ENCODE measurements at places on chromosomes 7 and 10.

GRCh38 chr10:62652114-62652513, 152.4 kb upstream of the ADO start:
- DNase-seq: no peak

DNA sequence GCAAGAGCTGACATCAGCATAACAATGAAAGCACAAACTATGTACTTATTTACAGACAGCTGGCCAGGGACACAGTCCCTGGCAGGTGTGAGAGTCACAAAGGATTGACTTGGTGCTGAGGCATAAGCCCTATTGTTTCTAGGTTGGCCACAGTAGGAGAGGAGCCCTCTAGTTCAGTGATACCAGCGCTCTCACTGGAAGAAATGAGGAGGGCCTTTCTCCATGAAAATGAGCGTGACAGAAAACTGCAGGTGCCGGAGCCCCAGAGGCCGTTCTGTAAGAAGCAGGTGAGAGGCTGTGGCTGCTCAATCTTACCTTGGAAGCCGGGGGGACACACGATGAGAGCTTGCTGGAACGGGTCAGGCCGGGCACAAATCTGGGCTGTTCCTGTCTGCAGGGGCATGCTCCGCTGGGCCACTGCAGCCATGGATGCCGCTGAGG, 90.5 kb downstream of the CLEC2L start:
- no peak for DNase-seq

DNA sequence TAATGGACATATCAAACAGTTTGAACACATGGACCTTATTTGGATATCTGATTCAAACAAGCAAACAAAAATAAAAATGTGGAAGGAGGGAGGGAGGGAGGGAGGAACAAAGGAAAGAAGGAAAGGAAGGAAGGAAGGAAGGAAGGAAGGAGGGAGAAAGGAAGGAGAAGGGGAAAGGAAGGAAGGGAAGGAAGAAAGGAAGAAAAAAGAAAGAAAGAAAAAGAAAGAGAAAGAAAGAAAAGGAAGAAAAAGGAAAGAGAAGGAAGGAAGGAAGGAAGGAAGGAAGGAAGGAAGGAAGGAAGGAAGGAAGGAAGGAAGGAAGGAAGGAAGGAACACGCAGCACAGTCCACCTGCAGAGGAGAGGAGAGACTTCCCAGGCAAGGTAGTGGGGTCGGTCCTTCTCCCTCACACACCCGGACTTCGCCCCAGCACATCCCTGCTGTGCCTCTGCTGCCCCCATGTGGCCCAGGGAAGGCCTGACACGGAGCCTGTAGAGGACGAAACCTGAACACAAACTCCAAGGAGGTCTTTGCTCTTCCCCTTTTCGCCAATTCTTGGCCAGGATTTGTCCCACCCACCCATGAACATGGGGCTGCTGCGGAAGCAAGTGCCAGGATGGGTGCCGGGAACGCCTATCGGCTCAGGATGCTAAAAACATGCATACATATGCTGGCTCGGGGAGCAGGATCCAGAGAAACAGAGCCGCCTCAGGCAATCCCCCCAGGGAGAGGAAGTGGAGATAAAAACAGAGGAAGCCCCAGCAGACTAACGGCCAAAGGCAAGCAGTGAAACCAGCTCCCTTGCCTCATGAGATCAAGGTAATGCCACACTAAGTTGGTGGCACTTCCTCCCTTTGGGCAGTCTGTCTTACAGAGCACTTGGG, 52.3 kb upstream of the DGKI start:
- peak; percentile 68 for DNase-seq

- no peak for DNase-seq
Measured at GRCh38 chr10:29932991-29933390, 126.4 kb downstream of the JCAD start.

DNA sequence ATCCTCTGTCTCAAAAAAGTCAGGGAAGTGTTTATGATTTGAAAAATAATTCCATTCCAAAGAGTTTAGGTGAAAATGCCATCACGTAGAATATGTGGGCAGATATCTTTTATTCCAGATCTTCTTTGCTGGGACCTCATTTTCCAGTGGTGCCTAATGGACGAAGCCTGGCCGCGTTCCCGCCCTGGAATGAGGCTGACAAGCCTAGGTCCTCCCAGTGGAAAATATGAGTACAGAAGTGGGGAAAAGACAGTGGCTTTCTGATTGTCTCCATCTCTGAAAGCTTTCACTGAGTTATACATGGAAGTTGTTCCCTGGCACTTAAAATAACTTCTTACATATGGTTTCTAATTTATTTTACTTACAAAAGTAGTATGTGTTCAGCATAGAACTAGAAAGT, 139.4 kb downstream of the TACC2 start:
- DNase-seq: no peak

DNA sequence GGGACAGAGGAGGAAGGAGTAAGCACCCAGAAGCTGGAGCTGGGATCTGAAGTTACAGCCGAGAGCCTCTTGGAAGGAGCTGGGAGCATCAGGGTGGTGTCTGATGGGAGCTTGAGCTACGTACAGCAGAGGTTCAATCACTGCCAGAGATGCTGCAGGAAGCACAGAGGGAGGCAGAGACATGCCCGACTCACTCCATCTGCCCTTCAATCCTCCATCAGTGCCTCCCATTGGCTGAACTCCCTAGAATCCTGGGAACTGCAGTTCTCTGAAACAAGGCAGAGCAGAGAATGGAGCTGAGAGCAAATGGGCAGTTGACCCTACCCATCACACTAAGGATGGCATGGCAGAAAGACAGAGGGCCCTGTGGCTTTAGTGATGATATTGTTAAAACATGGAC, 40.0 kb upstream of the CTBP2 start:
- DNase-seq: no peak

DNA sequence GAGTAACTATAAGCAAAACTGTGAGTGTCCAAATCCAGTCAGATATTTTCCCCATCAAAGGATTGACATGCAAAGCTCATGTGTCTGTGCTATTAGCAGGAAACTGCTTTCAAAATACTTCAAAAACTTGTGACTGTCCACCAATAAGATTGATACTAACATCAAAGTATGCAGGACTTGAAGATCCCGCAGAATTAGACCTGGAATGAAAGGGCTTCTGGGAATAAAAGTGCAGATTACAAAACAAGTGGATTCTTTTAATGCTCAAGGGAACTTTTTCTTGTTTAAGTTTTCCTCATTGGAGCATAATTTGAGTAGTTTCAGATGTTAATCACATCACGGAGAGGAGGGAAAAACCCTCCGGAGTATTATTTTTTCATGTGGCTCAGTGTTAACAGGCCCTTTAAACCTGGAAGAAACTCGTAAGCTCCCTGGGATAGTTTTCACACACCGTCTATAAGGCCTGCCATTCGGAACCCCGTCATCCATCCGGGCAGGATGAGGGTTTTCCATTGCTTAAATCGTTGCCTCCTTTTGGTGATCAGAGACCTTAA, 33.9 kb upstream of the MKX start:
- no peak for DNase-seq

GRCh38 chr10:33249659-33250345, 84.7 kb downstream of the NRP1 start:
- DNase-seq: no peak

DNA sequence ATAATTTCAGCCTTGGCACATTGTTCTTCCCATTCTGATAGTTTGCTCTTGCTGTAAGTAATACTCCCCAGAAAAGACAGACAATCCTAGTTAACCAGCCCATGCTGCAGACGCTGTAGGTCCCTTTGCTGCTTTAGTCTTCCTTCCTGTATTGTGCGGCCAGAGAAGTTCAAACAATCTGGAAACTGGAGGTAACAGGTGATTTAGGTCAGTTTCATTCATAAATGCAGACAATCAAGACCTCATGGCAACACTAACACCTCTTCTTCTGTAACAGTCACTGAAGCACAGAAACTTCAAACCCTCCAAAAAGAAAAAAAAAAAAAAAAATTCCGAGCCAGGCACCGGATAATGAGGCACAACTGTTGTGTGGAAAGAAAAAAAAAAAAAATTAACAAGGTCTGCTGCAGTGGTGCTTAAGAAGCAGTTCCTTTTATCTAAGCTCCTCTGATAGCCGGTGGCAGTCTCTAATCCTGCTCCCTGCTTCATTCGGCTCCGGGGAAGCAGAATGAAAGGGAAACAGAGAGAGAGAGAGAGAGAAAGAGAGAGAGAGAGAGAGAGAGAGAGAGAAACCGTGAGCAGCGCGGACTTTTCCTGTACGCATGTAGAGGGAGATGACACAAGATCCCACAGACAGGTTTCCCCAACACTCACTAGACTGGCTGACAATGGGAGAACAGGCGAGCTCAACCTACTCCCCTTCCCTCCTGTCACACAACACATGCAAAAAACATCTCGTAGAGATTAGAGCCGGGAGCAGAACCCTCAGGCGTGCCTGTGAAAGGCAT, at the start of gene SEMA3A:
Gene SEMA3A, minus strand, starts transcription at position 306 of the 788 bp plus-strand sequence. Its CDS starts 203 bp downstream, at position 103.
- no peak for DNase-seq

GRCh38 chr7:18958627-18959026, 158.8 kb downstream of the TWIST1 start:
- no peak for DNase-seq

GRCh38 chr7:93551063-93551895, 23.2 kb downstream of the CALCR start:
- no peak for DNase-seq

DNA sequence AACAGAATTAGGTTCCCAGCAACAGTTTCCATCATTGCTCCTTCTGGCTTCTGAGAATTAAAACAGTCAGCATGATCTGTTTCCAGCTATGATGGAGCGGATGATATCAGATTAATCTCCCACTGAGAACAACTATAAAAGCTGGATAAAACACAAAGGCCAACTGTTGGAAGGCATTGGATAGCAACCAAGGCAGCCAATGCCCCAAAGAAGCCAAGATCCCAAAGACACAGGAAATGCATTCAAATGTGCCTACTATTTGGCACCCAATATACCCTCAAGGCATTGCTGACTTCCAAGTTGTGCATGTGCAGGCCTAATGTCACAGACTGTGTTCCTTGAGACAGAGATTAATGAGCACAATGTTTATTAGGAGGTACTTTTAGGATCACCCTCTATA, 259.3 kb downstream of the ARHGAP12 start:
- no peak for DNase-seq

DNA sequence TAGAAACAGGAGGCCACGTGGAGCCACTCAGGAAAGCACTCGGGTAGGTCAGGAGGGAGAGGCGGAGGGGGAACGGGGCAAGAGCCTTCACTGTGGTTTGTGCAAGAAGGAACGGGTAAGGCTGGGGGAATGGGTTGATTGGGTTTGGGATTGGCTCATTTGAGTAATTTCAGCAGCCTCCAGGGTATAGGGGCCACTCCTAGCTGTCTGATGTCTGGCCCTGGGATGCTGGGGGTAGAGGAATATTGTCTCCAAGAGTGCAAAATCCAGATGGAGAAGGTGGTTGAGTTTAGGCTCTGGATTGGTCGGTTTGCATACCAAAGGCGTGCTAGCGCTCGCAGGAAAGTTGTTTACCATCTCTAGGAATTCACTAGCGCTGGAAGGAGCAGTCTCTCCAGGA, 47.2 kb downstream of the MYL10 start:
- no peak for DNase-seq

- no peak for DNase-seq
Measured at GRCh38 chr7:33041631-33042428, 20.7 kb downstream of the NT5C3A start.

- no peak for DNase-seq
Measured at GRCh38 chr10:79093658-79094411, 25.1 kb downstream of the ZMIZ1 start.

DNA sequence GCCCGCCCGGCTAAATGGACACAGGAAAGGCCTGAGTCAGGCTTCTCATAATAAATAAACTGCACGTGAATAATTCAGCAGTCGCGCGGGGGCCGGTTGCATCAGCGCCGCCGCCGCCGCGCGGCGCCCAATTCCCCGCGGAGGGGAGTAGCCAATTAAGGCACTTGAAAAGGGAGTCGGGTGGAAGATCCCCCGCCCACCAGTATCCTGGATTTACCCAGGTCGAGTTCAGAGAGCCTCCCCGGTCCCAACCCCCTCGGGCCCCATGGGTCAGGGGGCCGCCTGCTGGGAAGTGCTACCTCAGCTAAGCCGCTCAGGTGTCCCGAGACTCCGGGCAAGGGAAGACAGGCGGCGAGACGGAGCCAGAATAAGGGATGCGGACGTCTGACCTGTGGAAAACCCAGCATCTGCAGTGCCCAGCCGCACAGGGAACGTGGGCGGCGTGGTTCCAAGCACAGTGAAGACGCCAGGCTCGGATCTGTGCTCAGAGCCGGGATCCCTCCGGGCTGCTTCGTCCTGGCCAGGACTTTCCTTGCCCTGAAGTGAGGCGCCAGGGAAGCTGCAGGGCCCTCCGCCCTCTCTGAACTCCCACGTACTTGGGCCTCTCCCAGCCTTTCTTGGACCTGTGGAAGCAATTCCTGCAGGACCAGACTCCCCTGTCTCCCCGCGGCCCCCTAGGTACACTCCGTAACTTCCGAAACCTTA, 7.3 kb upstream of the LBX1 start:
- DNase-seq: no peak

DNA sequence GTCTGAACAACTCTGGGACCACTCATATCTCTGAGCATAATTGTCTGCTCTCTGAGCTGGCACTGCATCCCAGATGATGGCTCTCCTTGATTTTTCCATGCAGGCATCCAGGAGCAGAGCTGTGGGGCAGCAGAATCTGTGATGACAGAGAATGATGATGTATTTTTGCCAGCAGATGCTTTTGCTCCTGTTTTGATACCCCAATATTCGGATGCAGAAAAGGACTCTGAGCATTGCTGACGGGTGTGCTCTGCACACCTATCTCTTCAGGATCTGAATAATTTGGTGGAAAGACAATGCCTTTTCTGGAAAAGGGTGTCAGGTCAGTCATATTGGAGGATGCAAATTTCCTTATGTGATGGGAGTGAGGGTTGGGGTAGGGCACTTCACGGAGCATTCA, 735.9 kb downstream of the KCNMA1 start:
- DNase-seq: no peak

DNA sequence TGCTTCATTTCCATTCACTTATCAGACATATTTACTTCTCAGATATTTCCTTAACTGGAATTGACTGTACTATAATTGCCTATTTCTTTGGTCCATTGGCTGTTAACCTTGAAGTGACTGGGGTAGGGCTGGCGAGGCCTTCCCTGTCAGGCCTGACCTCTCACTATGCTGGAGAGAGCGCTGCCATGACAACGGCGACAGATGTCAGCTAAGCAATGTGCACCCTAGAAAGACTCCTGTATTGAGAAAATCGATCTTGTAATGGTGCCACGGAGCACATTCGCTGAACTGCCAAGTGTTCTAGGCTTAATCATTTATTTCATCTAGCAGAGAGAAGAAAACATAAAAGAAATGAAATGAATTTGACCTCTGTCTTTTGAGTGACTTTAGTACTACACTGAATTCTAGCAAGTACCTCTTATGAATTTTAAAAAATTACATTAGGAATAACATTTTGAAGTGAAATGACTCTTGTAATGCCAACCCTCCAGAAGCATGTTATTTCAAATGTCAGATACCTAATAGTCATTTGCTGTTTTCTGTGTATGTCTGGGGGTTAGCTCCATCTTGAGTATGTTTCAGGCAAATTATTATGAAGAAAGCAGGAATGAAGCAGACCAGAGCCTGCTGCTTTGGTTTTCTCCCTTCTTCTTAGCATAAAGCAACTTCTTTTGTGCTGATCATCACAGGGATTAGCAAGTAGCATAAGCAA, 148.0 kb downstream of the SNX10 start:
- DNase-seq: no peak

GRCh38 chr10:8726084-8726778, 671.7 kb downstream of the GATA3 start:
- DNase-seq: no peak

GRCh38 chr7:152760854-152761748, 1.5 kb downstream of the ACTR3B start:
- no peak for DNase-seq

- DNase-seq: no peak
Measured at GRCh38 chr10:21926358-21926925, 77.1 kb downstream of the DNAJC1 start.

GRCh38 chr7:152014722-152015121, 10.8 kb upstream of the GALNT11 start:
- DNase-seq: no peak

- no peak for DNase-seq
Measured at GRCh38 chr7:48511080-48511479, 339.8 kb downstream of the ABCA13 start.
